ENCODE measurements at places on chromosomes 3 and 15. TPM values are rescaled to one million over a fixed set of nuclear protein-coding genes. Genes with fewer than 3 reads are reported as not detected.

Gene MEX3B
- total RNA-seq: not detected

Gene TBC1D2B
- total RNA-seq: 21.7 TPM

Gene SLC6A20
- total RNA-seq: not detected

Gene C3orf22
- not detected for total RNA-seq

Gene SFMBT1
- 11.2 TPM for total RNA-seq

Gene GABRB3
- 2.3 TPM for total RNA-seq

Gene SLC35G2
- total RNA-seq: 4.0 TPM

Gene PATL2
- not detected for total RNA-seq

Gene FBXO40
- total RNA-seq: not detected

Gene SLC22A13
- 0.48 TPM for total RNA-seq

Gene IMPG2
- total RNA-seq: 0.09 TPM

Gene CP
- total RNA-seq: 17.9 TPM

Gene MANF
- 73.1 TPM for total RNA-seq

Gene ST8SIA2
- total RNA-seq: not detected

Gene LRRC31
- not detected for total RNA-seq

Gene UBA7
- total RNA-seq: 8.1 TPM
